ENCODE measurements at places on chromosomes 2 and 18. TPM values are rescaled to one million over a fixed set of nuclear protein-coding genes. Genes with fewer than 3 reads are reported as not detected.

DNA sequence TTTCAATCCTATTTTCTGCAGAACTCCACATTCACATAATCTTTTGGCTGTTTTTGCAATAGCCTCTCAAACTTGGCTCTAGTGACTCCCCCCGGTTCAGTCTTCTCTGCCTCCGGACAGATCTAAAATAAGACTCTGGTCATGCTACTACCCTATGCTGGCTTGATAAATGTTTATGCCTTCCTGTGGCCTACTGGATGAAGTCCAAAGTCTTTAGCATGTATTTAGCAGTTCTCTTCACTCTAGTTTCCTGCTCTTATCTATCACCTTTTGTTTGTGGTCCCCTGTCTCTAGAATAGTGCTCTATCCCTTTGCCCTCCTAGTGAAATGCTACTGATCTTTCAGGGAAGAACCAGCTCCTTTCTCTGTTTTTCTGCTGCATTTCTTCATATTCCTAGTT, 14.4 kb downstream of the ADCYAP1 start:
- no peak for DNase-seq

GRCh38 chr2:69177785-69178636, 165.0 kb downstream of the ANTXR1 start:
- peak; percentile 98 for DNase-seq

DNA sequence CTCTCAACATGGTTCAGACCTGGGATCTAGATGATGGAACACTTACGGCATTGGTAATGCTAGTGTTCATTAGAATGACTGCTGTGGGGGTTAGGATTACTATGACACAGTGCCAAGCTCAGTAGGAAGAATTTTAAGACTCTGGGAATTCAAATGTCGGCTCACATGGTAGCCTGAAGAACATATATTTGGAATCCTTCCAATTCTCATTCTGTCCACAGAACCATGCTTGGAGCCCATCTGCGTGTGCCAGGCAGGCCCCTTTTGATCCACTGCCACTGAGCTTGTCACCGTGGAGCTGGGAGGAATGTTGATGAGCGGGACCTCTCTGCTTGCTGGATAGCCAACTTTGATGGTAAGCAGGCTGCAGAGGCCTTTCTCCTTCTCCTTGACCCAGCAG, 322.0 kb upstream of the SOX11 start:
- DNase-seq: no peak

DNA sequence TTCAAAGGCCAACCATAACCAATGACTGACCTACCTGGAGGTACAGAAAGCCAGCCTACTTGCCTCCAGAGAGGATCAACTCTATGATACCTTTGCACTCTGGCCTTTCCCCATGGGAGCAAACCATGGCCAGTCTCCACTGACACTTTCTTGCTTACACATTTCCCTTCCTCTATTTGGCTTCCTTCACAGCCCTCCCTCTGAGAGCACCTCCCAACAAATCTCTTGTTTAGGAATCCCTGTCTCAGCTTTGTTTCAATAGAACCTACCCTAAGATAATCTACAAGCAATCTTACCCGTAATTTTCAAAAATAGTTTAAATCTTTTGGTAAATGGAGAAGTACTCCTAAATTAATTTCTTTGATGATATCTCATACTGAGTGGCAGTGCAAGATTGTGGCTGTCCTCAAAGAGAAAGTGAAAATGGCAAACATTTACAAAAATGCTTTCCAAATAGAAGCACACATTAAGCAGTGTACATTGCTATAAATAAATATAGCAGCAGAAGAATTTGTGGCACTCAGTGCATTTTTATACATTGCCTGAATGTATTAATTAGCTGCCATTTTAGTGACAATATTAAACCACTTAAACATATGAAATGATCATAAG, 140.6 kb downstream of the CCDC148 start:
- DNase-seq: no peak

GRCh38 chr2:109609352-109610024, 4.3 kb downstream of the SEPTIN10 start:
- no peak for DNase-seq

GRCh38 chr18:12287684-12288402, 20.2 kb upstream of the TUBB6 start:
- DNase-seq: peak; percentile 88

- no peak for DNase-seq
Observed at GRCh38 chr2:14975381-14975780, 342.9 kb downstream of the LRATD1 start.

DNA sequence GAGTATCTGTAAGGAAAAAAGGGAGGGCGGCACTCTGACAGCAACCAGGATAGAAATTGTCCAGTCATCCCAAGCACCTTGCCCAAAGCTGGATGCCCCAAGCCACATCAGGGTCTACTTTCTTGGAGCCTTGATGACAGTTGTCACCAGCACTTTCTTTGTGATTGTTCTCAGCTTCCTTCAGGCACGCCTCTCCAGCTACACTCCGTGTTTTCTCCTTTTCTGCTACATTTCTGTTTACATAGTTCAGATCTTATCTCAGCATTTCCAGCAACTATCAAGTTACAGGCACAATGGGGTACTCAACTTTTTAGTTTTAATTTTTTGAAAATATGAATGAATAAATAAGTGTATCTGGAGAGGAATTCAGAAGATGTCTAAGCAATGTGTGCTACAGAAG, 115.3 kb upstream of the CELF4 start:
- DNase-seq: no peak

DNA sequence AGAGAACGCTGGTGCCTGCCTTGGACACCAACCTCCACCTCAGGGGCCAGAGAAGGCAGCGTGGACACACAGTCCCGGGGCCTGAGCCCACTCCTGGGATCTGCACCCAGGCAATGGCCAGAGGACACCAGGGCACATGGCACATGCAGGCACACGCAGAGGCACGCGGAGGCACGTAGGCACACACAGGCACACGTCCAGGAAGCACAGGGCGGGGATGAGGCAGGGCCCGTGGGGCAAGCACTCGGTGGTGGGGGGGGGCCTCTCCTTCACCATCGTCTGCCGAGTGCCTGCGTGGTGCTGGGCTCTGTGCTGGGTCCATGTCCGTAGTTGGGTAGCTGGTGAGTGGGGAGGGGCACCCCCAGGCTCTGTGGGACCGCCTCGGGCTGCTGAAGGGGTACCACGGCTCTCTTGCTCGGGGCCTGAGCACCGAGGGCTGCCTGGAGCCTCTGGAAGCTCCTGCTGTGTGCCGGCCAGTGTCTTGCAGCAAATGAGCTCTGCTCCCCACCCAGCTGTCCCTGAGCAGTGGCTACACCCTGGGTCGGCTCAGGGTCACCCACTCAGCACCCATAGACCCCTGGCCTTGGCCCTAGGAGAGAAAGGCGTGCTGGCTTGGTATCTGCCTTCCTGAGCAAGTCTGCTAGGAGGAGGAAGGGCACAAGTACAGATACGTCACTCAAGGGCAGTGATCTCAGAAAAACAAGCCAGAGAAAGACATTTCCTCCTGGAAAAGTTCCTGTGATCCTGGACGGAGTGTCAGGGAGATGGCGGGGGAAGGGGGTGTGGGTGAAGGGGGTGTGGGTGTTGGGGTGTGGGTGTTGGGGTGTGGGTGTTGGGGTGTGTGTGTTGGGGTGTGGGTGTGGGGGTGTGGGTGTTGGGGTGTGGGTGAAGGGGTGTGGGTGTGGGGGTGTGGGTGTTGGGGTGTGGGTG, 26.4 kb downstream of the RTP5 start:
- DNase-seq: no peak

GRCh38 chr2:44731505-44731904, 210.0 kb upstream of the SIX3 start:
- no peak for DNase-seq

The CNDP1 gene
- total RNA-seq: not detected

The CD28 gene
- total RNA-seq: 1.6 TPM

The DNER gene
- total RNA-seq: 28.4 TPM

The LRATD1 gene
- total RNA-seq: 10.5 TPM

The ADRA2B gene
- total RNA-seq: 0.47 TPM

All from right atrium auricular region (tissue), 2 donors.